ENCODE measurements at places on chromosomes 4 and X.

- no peak for DNase-seq
Measured at GRCh38 chr4:141705048-141705746, 68.8 kb downstream of the IL15 start.

- no peak for DNase-seq
Measured at GRCh38 chr4:104930298-104930697, 216.4 kb upstream of the TET2 start.

- no peak for DNase-seq
Measured at GRCh38 chr4:69831270-69831627, 28.7 kb downstream of the SULT1E1 start.

DNA sequence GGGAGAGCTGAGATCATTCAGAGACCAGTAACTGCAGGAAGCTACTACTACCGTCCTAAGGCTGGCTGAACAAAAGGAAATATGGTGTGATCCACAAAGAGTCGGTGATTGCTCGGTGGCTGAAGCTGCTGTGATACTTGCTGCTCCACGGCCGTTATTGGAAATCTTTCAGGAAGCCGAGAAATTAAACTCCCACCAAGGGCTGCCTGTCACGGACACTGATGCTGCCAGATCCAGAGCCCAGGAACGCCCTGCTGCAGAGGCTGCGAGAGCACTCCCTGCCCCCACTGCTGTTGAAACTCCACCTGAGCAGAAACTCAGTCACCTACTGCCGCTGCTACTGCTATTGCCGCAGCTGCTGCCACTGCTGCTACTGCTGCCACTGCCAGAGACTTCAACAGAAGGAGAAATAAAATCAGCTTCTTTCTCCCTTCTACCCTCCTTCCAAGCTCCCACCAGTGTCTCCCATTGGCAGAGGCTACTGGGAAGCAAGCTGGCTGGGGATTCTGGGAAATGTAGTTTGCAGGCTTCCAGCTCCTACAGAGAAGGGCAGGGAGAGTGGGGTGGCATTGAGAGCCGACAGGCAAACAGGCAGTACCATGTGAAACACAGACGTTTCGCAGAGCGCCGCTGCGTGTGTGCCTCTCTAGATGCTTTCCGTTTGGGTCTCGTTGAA, 126.0 kb upstream of the ENPP6 start:
- DNase-seq: peak; percentile 50

DNA sequence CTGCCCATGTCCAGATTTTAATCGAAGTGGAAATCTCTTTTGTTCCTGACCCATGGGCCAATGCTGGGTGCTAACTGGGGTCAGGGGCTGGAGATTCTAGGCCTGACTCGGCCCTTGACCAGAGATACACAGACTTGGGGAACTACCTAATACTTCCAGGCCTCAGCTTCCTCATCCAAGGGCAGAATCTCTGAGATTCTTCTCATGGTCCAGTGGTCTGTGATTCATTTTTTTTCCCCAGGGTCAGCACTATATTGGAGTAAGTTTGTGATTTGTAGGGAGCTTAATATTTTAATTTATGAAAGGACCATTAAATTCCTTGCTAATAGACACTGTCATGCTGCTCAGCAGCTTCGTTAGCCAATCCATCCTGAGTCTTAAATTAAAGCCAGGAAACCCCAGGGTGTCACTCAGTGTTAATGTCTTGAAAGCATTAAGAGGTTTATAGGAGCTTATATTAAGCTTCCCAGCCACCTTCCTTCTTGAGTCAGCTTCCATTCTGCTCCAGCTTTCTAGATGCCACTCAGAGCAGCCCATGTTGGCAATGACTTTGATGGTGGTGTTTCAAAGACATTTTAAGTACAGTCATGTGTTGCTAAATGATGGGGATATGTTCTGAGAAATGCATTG, 27.0 kb upstream of the PROM1 start:
- no peak for DNase-seq

GRCh38 chr4:181933471-181933870, 309.7 kb upstream of the TENM3 start:
- DNase-seq: no peak

GRCh38 chr4:13876131-13876530, 248.6 kb upstream of the BOD1L1 start:
- no peak for DNase-seq

GRCh38 chr4:133000012-133000411, 149.1 kb upstream of the PCDH10 start:
- DNase-seq: no peak

GRCh38 chrX:109301177-109301576, 180.7 kb downstream of the GUCY2F start:
- DNase-seq: no peak

GRCh38 chrX:18252644-18253359, 32.1 kb upstream of the BEND2 start:
- no peak for DNase-seq

GRCh38 chr4:185339941-185340340, 55.8 kb downstream of the LRP2BP start:
- DNase-seq: no peak

DNA sequence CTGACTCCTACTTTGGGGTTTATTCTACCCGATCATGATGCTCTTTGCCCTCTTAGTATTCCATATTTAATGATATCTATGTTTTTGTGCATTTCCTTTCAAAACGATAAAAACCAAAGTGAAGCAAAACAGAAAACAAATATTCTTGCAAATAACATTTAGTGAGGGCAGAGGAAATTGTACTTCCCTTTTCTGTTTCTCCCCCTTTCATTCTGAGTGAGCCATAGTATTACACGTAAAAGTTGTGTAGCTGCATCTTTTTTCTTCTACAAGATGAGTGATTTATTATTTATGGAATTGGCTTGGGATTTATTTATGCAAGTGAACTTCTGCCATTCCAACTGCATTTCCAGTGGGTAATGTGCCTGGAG, 109.9 kb downstream of the AFF2 start:
- DNase-seq: no peak

- no peak for DNase-seq
Measured at GRCh38 chrX:40057405-40057804, 40.4 kb downstream of the BCOR start.

GRCh38 chr4:85512446-85513205, 37.7 kb downstream of the ARHGAP24 start:
- DNase-seq: no peak

- DNase-seq: no peak
Measured at GRCh38 chrX:2967584-2967983, 38.4 kb upstream of the ARSD start.

DNA sequence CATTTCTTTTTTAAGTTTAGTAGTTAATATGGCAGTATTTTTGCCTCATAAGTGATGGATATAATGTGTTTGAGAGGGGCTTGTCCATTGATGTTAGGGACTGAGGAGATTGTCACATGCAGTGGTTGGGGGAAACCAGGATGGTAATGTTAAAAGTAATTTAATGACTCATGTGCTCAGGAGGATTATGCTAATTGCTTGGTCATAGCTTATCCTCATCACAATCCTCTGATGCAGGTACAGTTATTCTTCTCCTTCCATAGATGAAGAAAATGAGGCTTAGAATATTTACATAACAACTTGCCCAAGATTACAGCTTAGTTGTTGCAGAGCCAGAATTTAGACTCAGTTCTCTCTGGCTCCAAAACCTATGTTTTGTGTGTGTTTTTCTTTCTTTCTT, 94.4 kb upstream of the SCML1 start:
- DNase-seq: no peak

DNA sequence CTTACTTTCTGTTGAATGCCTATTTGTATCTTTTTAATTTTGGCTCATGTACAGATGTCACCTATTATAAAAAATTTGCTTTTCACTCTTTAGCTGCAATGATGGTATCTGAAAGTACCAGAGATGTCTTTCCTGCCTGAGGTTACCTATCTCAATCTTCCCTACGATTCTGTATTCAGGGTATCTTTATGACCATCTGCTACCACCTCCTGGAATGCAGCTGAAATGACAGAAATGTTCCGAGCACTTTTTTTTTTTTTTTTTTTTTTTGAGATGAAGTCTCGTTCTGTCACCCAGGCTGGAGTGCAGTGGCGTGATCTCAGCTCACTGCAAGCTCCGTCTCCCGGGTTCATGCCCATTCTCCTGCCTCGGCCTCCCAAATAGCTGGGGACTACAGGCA, 136.4 kb downstream of the REPS2 start:
- DNase-seq: no peak

DNA sequence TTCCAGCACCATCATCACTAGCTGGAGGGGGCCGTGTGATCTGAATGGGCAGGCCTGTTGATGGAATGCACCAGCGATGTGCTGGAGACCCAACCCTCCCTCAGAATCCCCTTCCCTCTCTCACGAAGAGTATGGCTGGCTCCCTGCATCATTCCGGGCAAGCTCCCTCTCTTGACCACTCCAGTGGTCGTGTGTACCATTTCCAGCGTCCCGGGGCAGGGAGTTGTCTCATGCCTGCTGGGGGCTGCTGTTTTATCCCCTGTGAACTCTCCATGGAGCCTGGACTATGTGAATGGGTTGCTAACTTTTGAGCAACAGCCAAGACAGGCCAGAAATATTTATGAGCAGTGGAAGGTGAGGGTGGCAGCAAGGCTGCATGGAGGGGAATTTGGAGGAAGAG, 8.1 kb downstream of the CSAG1 start:
- no peak for DNase-seq

DNA sequence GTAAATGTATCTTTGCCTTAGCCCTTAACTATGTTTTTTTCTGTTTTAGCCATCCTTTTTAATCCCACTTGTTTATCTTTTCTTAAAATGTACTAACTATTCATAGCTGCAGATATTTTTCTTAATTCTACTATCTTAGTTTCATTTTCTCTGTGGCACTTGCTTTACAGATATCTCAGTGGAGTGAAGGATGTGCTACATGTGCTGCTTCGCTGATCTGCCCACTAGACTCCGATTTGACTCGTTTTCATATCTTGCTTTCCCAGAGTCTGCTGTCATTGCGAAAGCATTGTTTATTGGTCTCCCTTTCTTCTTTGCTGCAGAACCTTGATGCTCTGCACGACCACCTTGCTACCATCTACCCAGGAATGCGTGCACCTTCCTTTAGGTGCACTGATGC, 30.6 kb downstream of the GUCY1B1 start:
- DNase-seq: no peak

DNA sequence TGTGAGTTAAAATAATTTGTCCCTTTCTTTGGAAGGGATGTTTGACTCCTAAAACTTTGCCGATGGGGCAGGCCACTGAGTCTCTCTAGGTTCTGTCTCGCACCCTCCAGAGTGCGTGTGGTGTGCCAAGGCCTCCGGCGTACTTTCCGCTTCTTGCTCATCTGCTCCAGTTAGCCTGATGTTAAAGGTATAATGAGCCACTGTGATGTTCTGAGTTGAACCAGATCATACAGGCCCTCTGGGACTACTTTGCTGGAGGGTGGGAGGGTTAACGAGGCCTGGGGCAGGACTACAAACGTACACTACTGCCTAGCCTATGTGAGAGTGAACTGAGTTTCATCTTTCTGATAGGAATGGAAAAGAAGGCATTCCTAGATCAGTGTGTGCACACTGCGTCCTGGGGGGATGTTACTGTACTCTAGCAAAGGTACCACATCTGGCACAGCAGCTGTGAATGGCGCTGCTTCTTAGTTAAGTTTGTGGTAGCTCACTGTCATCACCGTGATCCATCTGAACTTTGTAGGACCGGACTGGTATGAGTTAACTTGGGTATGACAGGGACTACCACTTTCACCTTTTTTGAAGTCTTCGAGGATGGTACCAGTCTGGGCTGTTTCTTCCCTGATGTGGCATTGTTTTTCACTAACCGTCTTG, 60.2 kb downstream of the RGS12 start:
- DNase-seq: no peak

- DNase-seq: peak; percentile 34
Measured at GRCh38 chr4:33052241-33052640, 2332.1 kb downstream of the PCDH7 start.

DNA sequence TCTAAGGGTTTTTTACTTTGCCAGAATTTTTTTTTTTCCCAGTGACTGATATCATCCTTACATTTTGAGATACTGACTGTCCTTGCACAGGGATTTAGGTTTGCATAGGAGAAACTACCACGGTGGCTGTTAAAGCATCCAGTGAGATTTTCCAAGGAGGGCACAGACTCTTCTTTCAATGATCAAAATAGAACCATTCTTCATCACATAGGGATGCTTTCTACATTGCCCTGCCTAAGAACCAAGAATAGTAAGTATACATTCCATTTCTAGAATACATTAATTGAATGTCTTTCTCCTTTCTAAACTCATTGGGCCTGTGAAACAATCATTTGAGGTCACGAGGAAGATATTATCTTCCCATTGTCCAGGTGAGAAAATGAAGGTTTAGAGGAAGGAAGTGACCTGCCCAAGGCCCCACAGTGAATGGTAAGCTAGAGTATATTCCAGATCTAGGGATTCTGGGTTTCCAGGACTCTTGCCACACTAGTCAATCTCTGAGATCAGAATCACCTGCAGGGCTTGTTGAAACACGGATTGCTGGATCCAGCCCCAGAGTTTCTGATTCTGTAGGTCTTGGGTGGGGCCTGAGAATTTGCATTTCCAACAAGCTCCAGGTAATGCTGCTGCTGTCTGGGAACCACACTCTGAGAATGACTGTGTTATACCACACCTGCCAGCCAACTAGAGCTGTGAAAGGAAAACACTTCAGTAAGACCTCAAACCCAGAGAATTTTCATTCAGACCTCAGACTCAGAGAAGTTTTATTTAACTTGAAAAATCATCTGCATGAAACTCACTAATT, 17.7 kb upstream of the TMEM154 start:
- DNase-seq: no peak

DNA sequence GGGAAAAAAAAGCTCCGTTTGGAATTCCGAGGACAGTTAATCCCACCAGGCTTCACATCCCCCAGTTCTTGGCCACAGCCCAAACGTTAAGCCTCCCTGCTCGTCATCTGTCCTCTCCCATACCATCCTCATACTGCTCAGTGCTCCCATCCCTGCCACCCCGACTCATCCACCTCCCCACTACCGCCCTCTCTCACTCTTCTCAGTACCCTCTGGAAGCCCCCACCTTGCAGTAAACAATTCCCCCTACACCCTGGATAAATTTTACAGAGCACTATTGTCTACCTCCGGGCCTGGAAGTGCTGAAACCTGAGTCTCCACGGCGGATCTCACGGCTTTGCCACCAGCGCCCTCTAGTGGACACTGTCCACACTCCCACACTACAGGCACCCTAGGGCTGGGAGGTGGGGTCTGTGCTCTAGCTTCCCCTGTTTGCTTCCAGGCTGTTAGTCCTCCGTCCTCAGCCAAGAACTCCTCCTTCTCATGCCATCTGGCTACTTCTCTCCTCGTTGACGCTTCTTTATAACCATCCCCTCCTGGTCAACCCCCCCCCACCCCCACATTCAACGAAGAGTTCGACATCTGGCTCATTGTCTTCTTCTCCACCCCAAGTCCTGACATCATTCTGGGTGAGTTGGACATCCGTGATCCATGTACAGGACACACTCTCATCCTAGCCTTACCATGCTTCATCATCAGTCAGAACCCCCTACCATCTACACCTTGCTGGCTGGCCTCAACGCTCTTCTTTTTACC, 54.5 kb downstream of the RTL9 start:
- DNase-seq: no peak

GRCh38 chrX:38985375-38985774, 184.1 kb downstream of the MID1IP1 start:
- DNase-seq: no peak

Measured in GM04504 (cell line).